ENCODE measurements at places on chromosomes 16 and 17.
A peak's percentile ranks its signal among the peaks of the same experiment; 100 is the strongest.

DNA sequence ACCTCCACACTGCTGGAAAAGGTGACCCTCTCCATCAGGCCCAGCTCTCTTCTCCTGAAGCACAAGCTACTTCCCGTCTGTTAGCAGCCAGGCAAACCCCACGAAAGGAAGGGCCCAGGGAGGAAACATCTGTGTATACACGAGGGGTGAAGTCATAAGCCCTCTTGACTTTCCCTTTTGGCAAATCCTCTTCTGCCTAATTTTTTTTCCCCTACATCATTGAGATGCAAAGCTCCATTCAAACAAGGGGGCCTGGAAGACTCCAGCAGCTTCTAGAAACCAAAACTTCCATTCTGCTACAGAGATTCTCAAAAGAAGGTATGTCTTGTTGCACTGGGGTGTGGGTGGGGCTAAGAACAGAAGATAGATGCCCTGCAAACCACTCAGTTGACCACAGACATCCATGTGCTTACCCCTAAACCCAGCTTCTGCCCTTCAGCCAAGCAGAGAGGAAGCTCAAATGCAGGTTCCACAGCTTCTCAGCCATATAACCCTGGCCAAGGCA is 145.6 kb upstream of the RCVRN start:
- no peak for DNase-seq

GRCh38 chr17:45228763-45229539 is 7.3 kb downstream of the FMNL1 start:
- peak; percentile 64 for DNase-seq

DNA sequence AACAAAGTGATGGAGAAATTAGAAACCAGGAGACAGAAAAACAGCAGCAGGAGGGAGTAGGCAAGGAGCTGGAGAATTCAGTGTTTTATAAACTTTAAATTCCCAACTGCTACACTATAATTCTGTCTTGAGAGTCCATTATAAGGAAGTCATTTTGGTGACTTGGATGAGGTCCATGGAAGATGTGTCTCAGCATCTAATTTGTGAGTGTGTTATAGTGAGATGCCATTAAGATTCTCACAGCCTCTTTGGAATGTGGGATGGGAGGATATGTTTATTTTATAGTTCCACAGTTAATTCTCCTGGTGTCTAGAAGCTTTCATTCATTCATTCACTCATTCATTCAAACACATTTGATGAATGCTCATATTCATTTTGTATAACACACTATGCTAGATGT is 206.0 kb upstream of the MYOCD start:
- DNase-seq: no peak

GRCh38 chr16:30721167-30721566 is 22.2 kb downstream of the SRCAP start:
- no peak for DNase-seq

DNA sequence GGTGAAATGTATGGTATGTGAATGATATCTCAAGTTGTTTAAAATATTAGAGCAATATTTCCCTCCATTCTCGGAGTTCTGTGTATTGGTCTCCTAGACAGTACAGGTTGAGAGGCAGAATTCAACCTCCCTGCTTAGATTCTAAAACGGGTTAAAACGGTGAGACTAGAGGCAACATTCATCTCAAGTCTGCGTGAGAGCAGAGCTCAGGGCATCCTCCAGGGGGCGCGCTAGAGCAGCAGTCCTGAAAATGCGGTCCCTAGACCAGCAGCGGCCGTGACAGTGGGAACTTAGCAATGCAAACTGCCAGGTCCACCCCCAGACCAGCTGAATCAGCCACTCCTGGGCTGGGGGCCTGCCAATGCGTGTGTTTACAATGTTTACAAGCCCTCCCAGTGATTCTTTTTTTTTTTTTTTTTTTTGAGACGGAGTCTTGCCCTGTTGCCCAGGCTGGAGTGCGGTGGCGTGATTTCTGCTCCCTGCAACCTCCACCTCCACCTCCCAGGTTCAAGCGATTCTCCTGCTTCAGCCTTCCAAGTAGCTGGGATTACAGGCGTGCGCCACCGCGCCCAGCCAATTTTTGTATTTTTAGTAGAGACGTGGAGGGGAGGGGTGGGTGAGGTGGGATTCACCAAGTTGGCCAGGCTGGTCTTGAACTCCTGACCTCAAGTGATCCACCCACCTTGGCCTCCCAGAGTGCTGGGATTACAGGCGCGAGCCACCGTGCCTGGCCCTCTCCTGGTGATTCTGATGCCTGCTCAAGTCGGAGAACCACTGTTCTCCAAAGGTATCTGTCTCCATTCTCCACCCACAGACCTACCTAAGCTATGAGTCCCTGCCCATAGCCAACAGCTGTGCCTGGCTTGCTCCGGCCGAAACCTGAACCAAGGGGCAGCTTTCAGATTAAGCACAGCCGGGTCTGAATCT is 24.2 kb downstream of the KLHL36 start:
- DNase-seq: peak; percentile 80

DNA sequence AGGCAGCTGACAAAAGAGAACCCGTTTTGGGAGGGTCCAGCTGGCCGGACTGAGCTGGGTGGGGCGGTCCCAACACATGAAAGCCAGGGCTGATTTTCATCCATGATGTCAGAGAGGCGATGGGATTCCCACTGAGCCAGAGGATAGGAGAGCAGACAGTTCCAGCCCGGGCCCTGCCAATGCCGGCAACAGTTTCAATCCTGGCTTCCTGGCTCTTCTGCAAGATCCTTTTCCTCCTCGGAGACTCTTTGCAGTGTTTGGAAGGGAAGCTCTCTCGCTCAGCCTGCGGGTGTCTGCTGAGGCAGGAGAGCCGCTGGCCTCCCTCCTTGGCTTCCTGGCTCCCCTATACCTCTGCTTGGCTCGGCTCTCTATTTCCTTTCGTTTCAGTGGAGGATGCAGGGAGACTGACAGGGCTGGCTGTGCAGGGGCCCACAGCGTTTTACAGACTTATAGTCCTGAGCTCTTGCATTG is 145.5 kb upstream of the SOX9 start:
- DNase-seq: no peak

DNA sequence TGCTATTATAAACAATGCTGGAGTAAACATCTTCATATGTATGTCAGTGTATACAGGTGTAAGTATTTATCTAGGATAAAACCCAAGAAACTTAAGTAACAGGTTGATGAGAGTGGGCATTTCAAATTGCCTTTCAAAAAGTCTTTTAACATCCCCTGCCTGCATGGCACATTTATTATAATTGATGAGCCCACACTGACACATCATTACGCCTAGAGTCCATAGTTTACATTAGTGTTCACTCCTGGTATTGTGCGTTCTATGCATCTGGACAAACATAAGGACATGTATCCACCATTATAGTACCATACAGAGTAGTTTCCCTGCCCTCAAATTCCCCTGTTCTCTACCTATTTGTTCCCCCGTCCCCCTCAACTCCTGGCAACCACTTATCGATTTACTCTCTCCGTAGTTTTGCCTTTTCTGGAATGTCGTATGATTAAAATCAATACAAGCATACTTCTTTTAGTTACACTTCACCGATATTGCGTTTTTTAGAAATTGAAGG is 53.7 kb downstream of the NACA2 start:
- no peak for DNase-seq

DNA sequence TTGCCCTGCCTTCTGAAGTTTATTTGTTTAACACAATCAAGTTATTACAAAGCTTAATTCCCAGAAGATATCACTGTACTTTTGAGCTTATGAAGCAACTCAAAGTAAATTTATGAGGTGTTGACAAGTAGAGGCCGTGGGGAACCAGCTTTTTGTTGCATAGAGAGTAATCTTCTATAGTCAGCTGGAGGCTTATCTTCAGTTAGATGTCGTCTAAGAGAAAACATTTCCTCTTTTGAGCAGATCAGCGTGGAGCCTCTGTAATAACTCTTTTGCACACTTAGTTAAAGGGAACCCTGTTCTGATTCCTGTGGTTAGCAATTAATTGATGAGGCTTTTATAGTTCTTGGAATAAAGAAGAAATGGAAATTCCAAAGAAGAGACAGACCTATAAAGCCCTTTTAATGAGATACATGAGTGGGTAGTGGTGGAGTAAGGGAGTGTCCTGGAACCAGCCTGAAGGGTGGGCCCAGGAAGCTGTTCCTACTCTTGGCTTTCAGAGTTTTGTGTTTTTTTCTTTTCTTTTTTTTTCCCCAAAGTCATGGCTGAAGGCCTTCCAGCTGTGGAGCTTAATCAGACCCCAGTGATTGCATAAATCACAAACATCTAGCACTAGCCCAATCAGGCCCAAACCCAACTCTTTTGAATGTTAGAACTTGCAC is 28.9 kb upstream of the MAP3K14 start:
- no peak for DNase-seq

DNA sequence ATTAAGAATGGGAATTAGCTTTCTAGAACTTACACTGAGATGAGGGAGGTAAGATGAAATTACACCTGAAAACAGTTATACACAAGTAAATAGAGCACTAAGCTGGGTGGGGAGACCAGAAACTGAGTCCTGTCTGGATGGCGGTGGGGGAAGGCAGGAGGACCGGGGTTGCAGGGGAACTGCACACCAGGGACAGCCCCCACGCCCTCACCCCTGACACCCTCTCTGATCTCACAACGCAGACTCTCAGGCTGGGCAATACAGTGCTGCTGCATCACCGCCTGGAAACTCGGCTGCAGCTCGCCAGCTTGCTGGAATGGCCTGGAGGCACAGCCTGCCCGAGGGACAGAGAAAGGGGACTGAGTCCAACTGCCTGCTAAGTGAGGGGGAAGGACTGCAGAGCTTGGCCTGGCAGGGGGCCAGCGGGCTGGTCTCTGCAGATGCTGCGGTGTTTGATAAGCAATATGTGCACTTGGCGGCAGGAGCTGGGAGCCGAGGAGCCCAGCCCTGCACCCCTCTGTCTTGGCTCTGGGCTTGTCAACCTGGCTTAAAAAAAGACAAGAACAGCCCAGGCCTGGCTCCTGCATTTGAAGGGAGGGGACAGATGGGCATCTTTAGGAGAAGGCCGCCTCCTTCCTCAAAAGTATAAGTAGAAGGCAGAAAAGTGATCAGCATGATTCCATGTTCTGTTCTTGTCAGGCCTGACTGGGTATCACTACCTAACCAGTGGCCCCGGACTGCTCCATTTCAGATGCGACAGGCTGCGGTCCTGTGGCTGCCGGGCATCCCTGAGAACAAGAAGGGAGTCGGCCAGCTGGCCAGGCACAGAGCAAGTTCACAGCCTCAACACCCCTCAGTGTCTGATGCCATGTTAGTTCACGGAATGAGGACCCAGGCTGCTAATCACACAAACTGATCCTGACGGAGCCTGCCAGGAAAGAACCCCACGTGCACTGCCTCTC is 30.2 kb downstream of the SPHK1 start:
- no peak for DNase-seq

DNA sequence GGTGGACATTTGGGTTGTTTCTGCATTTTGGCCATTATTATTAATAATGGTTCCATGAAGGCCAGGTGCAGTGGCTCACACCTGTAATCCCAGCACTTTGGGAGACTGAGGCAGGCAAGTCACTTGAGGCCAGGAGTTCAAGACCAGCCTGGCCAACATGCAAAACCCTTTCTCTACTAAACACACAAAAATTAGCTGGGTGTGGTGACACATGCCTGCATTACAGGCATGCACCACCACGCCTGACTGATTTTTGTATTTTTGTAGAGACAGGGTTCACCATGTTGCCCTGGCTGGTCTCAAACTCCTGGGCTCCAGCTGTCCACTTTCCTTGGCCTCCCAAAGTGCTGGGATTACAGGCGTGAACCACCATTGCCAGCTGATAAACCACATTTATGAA is 58.5 kb downstream of the TNFRSF13B start:
- no peak for DNase-seq

- peak; percentile 63 for DNase-seq
Measured at GRCh38 chr17:29145289-29146073, 34.7 kb downstream of the MYO18A start.

DNA sequence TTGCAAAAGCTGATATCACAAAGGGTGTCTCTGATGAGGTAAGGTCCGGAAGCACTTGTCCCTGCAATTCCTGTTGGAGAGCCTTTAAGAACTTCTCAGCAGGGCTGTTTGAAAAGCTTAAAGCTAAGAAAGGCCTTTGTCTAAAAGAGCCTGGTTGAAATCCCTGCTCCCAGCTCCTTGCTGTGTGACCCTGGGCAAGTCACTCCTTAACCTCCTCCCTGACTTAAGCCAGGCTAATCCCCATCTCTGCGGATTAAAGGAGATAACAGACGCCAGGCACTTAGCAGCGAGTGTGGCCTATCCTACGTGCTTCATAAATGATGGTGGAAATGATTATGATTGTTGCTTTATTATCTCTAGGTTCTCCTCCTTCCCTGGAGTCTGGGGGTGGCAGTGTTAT is 368.0 kb upstream of the RBFOX1 start:
- no peak for DNase-seq

DNA sequence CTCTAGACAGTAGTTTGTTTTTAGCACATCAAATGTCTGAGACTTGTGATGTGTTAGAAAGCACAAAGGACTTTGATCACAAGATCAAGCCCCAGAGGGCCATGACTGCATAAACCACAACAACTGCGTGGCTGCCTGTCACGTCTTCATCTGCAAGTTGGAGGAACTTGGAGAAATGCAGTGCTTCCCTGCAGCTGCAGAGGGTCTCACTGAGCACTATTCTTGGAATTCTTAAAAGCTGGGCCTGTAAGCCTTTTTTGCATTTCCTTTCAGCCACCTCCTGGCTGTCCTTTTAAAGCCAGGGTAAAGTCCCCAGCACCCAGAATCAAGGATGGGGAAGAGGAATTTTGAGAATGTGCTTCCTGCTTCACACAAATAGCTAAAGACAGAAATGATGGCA is 431.3 kb downstream of the MAF start:
- DNase-seq: no peak

DNA sequence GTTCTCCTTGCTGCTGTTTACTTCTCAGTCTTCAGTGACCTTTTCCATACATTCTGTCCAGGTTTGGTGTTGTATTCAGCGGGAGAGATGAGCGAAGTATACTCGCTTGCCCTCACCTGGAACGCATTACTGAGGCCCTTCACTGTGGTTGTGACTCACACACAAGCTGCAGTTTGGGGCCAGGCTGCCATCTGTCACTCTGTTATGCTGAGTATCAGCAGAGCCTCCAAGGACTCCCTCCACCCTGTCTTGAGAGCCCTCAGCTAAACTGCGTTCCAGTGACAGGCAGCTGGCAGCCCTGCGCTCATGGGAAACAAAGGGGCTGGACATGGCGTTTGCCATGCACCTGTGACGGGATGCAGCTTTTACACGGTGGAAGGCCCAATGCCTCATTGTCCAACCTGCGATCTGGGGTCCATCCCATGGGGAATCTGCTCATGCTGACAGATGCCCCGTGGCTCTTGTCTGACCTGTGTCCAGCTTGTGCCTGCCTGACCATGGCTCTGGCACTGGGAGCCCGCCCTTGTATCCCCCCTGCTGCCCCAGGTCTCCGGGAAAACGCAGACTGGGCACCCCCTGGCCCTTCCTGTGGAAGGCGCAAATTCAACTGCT is 6.5 kb upstream of the ZNF778 start:
- DNase-seq: no peak

- peak; percentile 55 for DNase-seq
Measured at GRCh38 chr17:47229535-47230443, 20.6 kb downstream of the MYL4 start.

GRCh38 chr16:84196727-84197394 is 5.9 kb downstream of the ADAD2 start:
- DNase-seq: no peak

DNA sequence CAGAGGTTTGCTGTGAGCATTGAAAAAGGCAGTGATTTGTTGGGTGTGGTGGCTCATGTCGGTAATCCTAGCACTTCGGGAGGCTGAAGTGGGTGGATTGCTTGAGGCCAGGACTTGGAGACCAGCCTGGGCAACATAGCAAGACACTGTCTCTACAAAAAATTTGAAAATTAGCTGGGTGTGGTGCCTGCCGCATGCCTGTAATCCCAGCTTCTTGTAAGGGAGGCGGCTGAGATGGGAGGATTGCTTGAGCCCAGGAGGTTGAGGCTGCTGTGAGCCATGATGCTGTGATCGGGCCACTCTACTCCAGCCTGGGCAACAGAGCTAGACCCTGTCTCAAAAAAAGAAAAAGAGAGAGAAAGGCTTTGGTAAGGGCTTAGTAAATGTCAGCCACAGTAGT is 7.0 kb upstream of the NPIPB2 start:
- DNase-seq: no peak

All from T-helper 1 cell (primary cell).